ENCODE measurements at places on chromosomes 2 and 18. TPM values are rescaled to one million over a fixed set of nuclear protein-coding genes. Genes with fewer than 3 reads are reported as not detected.

Gene GPR17
- total RNA-seq, result not detected

Gene SOX11
- not detected for total RNA-seq

Gene AGBL5
- 13.7 TPM for total RNA-seq

Gene LRRC30
- not detected for total RNA-seq

DNA sequence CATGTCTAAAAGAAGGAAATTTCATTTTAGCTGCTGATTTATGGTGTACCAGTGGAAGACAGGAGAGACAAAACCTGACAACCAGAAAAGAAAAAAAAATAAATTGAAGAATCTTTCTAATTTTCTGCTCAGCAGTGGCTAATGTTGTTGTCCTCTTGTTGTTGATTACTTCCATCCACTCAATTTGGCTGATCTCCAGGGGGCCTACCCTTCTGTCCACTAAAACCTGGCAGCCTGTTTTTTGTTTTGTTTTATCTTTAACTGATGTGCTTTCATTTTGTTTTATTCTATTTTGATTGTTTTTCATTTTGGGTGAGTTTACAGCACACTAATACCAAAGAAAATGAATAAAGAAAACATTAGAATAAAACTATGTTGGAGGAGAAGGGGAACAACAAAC lies 27.4 kb downstream of the TFPI start:
- DNase-seq, result no peak

- DNase-seq, result no peak
Measured at GRCh38 chr18:35683021-35683420, 101.5 kb downstream of the GALNT1 start.

DNA sequence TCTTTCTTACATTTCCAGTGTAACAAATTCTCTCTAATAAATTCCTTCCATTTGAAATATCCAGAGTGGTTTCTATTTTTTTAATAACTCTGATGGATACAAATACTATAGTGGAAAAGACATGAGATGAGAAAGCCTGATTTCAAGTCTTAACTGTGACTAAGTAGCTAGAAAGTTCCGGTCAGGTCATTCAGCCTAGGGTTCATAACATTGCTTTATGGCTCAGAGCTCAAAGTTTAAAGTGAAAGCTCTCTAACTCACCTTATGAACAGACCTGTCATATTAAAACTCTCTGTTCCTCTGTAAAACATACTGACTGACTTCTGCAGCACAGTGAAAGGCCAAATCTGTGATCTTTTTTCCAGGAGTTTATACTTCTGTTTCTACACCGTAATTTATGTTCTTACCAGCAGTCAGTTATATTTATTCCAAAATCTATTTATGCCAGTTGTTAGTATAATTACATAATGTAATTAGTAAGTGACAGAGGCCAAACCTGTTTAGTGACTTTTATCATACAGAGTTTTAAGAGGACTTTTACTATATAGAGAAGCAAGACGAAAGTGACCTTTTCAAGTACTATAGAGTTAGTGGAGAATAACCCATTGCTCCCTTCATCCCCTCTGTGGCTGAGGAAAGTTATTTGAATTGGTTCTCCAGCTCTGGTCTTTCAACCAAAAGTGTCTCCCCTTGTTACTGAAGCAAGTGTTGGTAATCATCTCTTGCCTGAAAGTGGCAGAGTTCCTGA lies 118.8 kb upstream of the PDE1A start:
- no peak for DNase-seq

DNA sequence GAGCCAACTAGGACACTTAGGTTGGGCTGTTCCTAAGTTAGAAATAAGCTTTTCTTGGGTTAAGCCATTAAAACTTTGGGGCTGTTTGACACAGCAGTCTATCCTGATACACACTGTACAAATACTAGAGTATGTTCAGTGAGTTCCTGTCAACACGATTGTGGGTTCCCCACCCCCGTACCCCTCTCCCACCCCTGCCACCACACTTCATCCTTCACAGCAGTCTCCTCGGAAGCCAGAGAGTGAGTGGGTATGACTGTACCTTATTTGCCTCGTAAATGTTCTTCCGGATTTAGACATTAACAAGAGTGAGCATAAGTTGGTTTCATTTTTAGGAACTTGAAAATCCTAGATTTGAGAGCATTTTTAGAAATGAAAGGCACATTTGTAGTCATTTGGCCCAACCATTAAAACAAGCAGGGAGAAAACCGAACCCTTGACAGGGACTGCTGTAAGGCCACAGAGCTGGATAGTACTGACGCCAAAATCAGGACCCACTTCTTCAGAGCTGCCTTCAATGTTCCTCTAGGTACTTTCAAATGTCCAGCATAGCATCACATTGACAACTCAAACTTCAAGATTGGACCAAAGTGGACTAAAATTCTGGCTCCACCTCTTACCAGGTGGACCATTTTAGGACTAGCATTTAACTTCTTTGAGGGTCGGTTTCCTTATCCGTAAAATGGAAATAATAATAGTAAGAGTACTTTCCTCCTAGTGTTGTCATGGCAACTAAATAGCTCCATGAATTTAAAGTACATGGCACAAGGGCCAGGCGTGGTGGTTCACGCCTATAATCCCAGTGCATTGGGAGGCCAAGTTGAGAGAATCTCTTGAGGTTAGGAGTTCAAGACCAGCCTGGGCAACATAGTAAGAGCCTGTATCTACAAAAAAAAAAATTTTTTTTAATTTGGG lies 166.3 kb upstream of the SERTAD2 start:
- no peak for DNase-seq

DNA sequence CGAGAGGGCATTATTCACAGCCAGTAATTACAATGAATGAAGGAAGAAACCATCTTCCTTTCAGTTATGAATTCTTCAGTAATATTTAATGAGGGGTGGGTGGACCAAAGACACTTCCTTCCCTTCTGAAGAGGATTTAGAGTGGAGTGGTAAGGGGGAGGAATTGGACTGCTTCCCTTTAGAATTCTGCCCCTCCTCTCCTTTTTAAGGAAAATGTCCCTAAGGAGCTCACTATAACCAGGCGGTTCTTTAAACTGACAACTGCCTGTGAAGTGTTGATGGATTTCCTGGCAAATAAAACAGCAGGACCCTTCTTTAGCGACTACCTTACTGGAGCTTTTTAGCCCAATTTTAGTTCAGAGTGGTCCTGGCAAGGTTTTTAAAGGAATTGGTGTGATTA lies 86.4 kb downstream of the LIMS1 start:
- no peak for DNase-seq
